AG04450 (cell line): ENCODE measurements at places on chromosomes 2 and 18.

- no peak for DNase-seq
Observed at GRCh38 chr2:10211844-10212422, 89.4 kb downstream of the RRM2 start.

DNA sequence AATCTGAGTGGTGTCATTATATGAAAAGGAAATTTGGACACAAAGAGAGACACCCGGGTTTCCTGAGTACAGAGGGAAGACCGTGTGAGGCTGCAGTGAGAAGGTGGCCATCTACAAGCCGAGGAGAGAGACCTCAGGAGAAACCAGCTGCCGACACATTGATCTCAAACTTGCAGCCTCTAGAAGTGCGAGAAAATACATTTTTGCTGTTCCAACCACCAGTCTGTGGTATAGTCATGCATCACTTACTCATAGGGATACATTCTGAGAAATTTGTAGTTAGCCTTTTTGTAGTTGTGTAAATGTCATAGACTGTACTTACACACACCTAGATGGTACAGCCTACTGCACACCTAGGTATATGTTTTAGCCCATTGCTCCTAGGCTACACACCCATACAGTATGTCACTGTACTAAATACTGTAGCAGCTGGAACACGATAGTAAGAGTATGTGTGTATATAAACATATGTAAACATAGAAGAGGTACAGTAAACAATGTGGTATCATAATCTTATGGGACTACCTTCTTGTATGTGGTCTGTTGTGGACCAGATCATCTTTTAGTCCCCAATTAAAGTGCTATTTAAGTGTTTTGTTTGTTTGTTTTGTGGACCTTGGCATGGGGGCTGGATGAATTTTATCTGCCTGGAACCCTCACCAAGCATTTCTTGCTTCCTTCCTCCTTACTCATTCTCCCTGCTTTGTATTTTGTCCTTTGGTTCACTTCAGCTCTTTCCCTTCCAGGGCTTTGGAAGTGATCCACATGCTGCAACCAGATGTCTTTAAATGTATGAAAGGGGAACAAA is 38.3 kb upstream of the SESTD1 start:
- DNase-seq = no peak

DNA sequence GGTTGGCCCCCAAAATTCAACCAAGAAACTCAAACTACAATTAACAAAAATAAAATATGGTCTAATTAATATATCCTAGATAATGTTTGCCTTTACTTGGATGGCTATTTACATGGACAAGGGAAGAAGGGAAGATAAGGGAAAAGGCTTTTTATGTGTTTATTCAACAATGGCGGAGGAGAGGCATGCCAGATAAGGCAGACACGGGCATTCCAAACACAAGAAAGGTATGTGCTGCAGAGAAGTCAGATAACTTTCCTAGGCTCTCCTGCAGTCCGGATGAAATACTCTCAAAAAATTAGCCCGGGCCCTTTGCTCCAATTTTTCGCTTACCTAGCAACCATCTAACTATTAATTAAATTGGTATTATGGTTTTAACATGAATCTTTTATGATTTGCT is 5.1 kb upstream of the TTR start:
- DNase-seq = no peak

DNA sequence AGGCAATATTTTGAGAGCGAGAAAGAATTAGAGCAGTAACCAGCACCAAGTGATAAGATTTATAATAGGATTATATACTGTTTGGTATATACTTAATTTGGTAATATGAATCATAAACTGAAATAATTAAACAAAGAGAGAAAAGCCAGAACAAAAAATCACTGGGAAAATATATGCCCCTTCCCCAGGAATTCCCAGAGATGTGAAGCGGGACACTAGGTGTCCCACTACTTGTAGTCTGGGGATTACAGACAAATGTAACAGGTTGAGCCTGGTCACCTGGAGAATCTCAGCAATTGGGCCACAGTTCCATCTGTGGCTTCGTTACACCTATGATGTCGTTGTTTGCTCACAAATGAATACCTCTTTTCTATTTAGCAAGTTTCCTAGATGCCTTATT is 256.1 kb upstream of the CHAC2 start:
- no peak for DNase-seq

DNA sequence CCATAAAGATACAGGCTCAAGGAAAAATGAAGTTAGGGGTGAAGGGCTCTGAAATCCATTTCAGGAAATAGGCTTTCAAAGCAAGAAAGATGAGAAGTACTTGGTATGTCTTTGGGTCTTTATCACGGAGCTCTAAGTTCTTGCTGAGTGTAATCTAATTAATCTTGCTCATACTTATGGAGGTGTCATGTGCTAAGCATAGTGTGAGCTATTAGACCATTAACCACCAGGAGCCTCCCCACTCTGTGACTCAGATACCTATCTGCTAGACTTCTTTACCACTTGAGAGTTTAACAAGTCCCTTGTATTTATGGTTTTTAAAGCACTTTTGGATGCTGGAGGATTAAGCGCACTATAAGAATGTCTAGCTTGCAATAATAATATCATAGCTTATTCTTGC is 678.7 kb downstream of the EPHA4 start:
- no peak for DNase-seq

- no peak for DNase-seq
Observed at GRCh38 chr2:211014376-211014775, 458.0 kb downstream of the CPS1 start.

GRCh38 chr18:417495-417894 is 83.0 kb downstream of the COLEC12 start:
- no peak for DNase-seq

DNA sequence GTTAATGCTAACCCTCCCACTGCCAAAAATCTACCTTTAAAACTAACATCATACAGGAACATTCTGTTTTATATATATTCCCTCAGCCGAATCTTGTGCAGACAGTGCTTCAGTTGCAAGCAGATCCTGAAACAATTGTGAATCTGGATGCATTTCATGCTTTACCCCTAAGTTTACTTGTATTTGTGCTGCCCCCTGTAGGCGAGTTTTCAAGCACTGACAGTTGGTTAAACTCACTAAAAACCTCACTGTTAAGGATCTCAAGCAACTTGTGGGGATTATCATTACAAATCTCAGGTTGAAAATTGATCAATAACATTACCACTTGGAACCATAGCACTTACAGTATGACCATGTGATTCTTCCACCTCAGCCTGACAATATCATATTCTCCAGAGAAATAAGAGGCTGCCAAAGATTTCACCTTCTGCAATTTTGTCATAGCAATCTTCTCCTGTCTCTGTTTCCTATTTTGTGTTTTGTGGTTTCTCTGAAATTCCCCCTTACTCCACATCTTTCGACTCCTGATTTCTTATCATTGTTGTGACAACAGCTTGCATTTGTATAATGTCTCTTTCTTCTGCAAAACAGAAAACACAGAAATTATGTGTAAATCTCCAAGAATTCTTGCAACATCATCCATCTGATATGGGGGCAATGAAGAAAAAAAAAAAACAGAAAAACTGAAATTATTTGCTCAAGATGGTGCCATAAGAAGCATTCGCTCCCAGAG is 354.6 kb upstream of the SETBP1 start:
- DNase-seq = peak; percentile 42

GRCh38 chr2:105338020-105338385 is 663 bp downstream of the C2orf49 start:
- DNase-seq = no peak

- DNase-seq = no peak
Observed at GRCh38 chr2:23513245-23513871, 128.4 kb downstream of the KLHL29 start.

DNA sequence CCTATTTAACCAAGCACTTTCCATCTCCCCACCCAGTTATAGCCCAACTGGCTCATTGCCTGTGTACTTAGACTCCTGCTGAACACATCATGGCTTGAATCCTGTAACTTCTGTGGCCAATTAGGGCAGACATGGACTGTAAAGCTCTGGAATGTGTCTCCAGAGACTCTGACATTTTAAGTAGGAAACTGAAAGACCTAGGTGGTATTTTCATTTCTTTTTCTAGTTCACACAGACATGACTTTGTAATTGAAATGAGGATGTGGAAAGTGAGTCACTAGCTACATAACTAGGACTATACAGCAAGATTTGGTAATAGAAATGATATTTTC is 12.2 kb downstream of the DOK1 start:
- DNase-seq = no peak

- DNase-seq = no peak
Observed at GRCh38 chr2:118632921-118633320, 214.5 kb downstream of the EN1 start.

DNA sequence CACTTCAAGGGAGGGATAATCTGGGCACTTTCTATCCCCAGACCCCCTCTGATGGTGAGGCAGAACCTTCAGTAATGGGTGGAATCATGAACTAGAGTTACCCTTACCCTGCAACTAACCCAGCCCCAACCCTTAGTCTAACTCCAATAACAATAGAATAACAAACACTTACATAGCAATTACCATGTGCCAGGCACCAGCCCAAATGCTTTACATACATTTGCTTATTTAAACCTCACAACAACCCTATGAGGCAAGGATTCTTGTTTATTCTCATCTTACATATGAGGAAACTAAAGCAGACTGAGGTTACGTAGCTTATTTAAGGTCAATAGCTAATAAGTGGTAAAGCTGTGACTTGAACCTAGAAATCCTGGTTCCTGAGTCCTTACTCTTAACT is 132.8 kb downstream of the CYP26B1 start:
- no peak for DNase-seq

- no peak for DNase-seq
Observed at GRCh38 chr2:101796825-101797600, 99.5 kb downstream of the MAP4K4 start.

DNA sequence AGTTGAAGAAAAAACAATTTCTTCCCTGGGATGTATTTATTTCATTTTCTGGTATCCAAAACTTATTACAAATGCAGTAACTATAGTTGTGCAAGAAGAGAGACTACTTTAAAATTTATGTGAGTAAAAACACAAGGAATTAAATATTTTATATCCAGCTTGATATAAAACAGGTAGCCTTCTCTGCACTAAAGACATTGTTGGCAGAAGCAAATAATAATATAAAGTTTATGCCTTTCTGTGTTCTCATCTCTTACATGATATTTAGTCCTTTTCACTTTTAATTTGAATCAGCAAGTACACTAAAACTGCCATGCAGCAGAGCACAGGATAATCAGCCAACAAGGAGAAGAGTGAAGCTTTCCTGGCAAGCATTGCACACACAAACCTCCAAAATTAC is 352.7 kb downstream of the ARL6IP6 start:
- no peak for DNase-seq
